ENCODE measurements at places on chromosomes 16 and 17. TPM values are rescaled to one million over a fixed set of nuclear protein-coding genes. Genes with fewer than 3 reads are reported as not detected.

DNA sequence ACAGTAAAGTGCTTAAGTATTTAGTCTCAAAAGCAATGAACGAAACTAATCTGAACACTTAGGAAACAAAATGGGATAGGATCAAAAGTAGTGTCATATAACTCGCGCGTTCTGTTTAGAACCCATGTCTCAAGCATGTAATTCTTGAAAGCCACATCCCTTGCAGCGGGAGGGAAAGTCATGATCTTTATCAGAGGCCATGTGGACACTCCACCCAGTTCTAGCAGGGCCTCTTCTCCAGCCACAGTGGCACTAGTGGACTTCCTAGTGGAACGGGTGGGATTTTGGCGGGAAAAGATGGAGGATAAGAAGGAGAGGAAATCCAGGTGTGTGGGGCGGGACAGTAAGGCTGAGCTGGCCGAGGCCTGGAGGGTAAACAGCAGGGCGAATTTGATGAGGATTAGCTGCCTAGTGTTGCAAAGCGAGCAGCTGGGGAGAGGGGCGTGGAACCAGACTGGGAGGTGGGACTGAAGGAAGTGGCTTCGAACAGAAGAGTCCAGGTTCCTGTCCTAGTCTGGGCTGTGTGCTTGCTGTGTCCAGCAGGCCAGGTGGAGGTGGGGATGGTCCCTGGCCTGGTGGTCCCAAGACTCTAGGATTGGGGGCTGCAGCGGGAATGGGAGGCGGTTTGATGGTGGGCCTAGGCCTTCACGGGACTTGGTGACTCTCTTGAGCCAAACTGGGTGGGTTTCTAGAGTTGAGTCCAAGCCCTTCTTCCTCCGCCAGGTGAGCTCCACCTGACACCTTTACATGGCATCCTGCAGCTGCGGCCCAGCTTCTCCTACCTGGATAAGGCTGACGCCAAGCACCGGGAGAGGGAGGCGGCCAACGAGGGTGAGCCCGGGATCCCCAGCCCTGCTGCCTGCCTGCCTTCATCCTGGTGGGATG lies 15.9 kb downstream of the POLR3E start:
- no peak for DNase-seq

DNA sequence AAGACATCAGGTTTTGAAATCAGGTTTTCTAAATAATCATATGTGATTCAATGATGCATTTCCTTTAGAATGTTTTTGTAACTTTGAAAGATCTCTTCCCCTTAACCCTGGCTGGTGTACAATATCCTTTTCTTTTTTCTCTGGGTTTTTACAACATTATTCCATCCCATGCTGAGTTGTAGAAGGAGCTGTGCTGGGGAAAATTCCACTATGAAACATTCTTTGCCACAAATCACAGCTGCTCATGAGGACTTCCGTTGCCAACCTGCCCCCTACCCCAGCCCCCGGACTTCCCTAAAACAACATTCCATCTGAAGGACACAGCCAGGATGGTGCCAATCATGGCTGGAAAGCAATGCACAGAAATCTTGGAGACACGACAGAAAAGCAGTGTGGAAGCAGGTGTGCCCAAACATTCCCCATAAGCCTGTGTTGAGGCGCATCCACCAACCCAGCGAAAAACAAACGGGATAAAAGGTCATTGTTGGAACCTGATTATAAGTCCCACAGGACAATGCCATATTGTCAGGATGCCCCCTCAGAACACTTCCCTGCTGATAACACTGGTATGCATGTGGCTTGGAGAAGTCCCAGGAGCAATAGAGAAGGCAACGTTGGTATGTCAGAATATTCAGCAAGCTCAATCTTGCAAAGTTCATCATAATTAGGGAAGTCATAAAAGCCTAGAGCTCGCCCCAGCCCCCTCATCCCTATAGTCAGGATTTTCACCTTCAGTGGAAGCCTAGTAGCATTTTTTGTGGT lies 475.0 kb downstream of the HS3ST3B1 start:
- no peak for DNase-seq

DNA sequence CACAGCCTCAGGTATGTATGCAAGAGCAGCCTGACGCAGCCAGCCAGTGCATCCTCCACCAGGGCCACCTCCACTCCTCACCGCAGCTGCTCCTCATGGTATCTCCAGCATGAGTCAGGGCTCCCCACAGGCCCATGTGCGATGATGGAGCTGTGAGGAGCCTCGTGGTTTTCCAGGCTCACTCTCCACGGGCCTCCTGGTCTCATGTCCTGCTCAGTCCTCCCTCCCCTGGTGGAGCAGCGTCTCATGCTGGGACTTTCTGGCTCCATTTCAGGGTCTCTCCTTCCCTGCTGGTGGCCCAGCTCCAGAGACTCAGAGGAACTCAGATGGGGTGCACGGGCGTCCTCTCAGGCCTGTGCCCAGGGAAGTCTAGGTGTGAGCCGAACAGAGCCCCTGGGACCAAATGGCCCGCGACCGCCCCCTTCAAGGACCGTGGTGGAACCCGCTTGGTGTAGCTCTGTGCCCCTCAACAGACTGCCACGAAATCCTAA lies 70.4 kb downstream of the METRNL start:
- DNase-seq = no peak

DNA sequence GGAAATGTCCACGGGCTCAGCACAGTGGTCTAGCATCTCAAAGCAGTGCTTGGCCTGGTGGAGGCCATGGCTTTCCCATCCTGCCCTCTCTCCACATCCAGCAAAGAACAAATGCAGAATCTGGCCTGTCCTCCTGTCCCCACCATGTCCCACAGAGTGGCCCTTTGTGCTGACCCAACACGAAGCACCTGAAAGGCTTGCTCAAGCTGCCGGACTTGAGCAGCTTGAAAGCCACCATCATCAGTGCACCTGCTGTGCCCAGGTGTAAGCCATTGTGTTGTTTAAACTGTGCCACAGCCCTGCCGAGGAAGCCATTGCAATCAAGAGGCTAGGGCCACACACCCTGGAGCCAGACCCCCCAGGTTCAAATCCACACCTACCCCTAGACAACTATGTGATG lies 115.5 kb downstream of the SOCS1 start:
- DNase-seq = no peak

DNA sequence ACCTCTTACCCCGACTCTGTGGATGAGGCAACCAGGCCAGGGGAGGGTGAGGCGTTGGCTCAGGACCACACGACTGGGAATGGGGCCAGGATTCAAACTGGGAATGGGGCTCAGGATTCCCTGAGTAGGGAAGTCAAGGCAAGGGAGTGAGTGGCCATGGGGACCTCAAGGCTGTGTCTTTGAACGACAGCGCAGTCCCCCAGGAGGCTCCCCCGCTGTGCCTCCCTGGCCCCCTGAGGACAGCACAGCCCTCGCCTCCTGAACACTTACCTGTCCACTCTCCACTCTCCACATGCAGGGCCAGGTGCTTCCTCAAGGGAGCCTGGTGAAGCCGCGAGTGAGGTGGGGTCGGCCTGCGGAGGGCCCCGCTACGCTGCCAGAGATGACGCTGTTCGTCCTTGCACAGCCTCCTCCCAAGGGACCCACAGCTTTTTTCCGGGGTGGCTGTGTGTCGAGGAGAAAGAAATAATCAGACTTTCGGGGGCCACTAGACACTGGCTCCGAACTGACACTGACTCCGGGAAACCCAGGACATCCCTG lies 6.9 kb downstream of the ZNF469 start:
- no peak for DNase-seq

- no peak for DNase-seq
These were observed 78.5 kb upstream of the NACA2 start for GRCh38 chr17:61669522-61669921.

- no peak for DNase-seq
These were observed 163.8 kb downstream of the NTN1 start for GRCh38 chr17:9185142-9185541.

- no peak for DNase-seq
These were observed 12.6 kb upstream of the XYLT1 start for GRCh38 chr16:17483351-17483750.

- DNase-seq = no peak
These were observed 36.4 kb upstream of the CDC42EP4 start for GRCh38 chr17:73348018-73348828.

DNA sequence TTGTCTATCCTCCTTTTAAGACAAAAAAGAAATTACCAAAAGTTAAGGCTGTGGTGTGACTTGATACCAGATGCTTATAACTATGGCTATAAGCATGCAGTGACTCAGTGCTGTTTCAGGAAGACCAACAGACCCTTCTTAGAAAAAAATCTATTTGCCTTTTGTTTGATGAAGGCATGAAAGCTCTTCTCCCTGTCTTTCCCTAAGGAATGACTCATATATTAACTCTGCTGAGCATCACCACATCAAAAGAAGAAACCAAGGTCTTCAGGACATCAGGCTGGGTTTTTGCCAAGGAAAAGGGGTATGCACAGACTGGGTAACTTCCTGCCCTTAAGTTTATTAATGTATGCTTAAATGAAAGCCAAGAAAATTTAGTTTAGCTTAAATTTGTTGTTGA lies 47.1 kb downstream of the VMP1 start:
- DNase-seq = no peak

- DNase-seq = no peak
These were observed 508 bp downstream of the FLCN start for GRCh38 chr17:17236295-17237025.

GRCh38 chr17:74566132-74566753 lies 1.1 kb downstream of the CD300H start:
- DNase-seq = no peak

Gene DPEP1
- total RNA-seq = not detected

Gene PDXDC1
- 75.2 TPM for total RNA-seq

Gene ITGB3
- 14.8 TPM for total RNA-seq

Gene PROCA1
- total RNA-seq = 1.5 TPM

Gene UBN1
- total RNA-seq = 62.3 TPM

Gene ZPBP2
- total RNA-seq = not detected

Gene MT1M
- 9.2 TPM for total RNA-seq

Gene TBC1D3H
- 1.1 TPM for total RNA-seq
